Activated CD8-positive, alpha-beta memory T cell treated with anti-CD3 and anti-CD28 coated beads, Interleukin-2, amount 50 U/mL, for 4 hours (primary cell): ENCODE measurements at places on chromosomes 6 and 20.

GRCh38 chr6:35724059-35724458 is 12.8 kb upstream of the ARMC12 start:
- no peak for DNase-seq

- DNase-seq: no peak
These were observed 228.4 kb upstream of the JAG1 start for GRCh38 chr20:10902174-10902573.

- peak; percentile 27 for DNase-seq
These were observed 39.2 kb upstream of the TLDC2 start for GRCh38 chr20:36836591-36837269.

DNA sequence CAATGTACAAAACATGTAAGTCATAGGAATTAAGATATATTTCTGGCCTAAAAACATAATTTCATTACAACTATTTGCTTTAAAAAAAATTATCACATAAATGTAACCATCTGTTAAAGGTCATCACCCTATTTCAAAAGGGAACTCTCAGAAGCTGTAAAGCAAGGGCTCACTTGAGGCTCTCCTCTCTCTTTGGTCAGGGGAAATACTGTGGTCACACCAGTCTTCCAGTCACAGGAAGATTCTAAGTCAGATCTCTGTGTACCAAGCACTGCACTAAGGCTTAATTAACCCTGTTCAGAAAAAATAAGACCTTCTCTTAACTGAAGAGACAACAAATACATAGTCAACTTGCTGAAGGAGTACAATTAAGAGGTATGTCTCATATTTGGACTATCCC is 75.6 kb downstream of the MMS22L start:
- DNase-seq: no peak

GRCh38 chr20:55776176-55776575 is 229.1 kb downstream of the CBLN4 start:
- no peak for DNase-seq

GRCh38 chr6:71887006-71887743 is 825 bp downstream of the RIMS1 start:
- DNase-seq: no peak

- no peak for DNase-seq
These were observed 400.3 kb upstream of the SASH1 start for GRCh38 chr6:147942363-147942762.

DNA sequence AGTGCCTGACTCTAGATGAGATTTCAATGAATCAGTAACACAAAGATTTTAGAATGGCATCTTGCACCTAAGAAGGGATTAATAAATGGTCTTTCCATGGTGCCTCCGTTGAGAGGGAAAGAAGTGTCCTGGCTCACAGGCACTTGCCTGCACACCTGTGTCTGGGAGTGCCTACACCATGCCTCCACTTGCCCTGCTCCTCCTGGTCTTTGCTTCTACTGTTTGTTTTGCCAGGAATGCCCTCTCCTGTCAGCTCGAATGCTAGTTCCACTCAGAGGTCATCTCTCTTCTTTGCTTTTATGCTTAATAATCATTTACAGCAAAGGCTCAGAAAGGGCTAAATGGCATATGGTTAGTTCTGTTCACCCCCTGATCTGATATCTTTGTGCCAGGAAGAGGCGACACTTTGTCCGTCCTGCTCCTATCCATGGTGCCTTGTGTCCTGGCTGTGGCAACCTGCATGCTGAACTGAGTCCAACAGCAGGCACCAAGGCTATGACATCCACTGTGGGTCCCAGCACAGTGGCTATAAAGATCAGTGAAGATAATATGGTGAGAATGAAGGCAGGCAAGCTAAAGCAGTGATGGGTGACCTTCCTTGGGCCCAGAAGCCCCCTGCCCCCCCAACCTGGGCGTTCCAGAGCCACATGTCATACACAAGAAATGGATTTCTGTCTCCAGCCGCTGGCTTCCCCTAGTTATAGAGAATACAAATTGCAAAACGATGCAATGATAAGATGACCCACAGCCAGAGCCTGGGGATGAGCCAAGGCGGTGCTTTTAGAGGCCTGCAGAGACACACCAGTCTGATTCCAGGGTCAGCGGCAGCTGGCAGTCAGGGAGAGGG is 1.4 kb downstream of the C6orf132 start:
- no peak for DNase-seq

- no peak for DNase-seq
These were observed 208.1 kb downstream of the UST start for GRCh38 chr6:148954934-148955333.

DNA sequence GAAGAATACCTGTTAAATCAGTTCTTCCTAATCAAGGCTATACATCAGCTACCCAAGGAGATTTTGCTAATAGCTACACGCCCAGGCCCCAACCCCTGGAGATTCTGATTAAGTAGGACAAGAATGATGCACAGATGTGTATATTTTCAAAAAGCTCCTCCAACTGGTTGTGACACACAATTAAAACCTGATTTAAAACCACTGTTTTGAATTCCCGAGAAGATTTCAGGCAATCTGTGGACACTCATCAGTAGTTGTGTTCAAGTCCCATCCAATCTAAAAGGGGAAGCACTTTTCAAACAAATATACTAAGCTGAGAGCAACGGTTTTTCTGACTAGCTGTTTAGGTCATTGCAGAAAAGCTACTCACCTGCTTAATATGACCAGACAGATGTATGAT is 118.9 kb upstream of the NHSL1 start:
- DNase-seq: no peak

DNA sequence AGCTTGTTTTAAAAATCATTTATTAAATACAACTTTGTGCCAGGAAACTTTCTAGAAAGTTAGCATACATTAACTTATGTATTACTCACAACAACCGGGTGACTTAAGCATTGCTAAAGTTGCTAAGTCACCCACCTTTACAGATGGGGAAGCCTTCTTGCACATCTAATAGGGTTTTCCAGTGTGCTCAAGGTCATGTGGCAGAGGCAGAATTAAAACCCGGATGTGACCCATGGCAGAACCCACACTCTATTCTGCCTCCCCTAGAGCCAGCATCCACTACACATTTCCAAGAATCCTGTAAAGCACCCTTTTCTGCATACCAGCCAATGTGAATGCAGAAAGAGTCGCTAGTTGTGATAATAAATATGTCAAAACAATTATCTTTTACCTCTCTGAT is 13.4 kb downstream of the LINC00237 start:
- no peak for DNase-seq

DNA sequence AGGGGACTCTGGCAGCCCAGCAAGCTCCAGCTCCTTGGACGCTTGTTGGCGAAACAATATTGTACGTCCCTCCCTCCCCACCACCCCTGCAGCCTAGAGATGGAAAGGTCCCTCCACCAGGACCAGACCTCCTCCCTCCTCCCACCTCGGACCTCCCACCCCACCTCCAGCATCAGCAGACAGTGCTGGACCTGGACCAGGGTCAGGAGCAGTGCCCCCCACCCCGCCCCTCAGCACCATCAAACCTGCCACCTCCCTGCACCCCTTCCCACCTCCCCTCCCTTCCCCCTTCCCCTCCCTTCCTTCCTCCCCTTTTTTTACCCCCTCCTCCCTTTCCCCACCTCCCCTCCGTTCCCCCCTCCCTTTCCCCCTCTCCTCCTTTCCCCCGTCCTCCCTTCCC is 98.4 kb downstream of the TAF4 start:
- no peak for DNase-seq

- DNase-seq: no peak
These were observed 37.3 kb downstream of the EZR start for GRCh38 chr6:158781692-158782373.

GRCh38 chr6:163750431-163751031 is 336.0 kb downstream of the QKI start:
- no peak for DNase-seq

- DNase-seq: no peak
These were observed 18.8 kb downstream of the OR2A4 start for GRCh38 chr6:131682442-131682841.

DNA sequence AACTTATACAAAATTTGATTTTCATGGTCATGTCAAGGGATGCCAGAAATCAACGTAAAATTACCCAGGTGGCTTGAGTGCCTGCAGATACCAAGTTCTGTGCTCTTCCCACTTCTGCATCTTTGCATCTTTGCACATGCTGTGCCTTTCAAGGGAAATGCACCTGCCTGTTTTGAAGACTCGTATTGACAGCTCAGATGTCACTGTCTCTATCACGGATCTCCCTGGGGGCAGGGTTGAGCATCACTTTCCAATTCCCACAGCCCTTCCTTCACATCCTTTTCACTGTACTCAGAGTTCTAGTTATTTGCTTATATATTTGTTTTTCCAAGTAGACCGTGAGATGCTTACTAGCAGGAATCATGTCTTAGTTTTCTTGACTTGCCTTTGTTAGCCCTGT is 274.2 kb downstream of the CDH26 start:
- no peak for DNase-seq

DNA sequence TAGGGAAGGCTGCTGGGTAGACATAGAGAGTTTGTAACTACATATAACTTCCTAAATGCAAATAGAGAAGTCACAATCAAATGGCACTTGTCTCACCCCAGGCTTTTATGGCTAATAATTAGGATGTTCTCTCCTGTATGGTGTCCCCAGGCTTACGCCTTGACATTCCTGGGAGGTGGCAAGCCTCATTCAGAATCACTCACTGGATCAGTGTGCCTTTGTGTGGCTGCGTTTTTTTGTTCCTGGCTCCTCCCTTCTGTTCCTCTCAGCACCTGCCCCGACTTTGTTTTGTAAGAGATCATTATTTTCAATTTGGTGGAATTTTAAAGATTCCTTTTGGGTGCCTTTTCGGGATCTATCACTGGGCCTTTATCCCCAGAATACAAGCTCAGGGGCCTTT is 5.7 kb downstream of the LAMP5 start:
- no peak for DNase-seq

- DNase-seq: no peak
These were observed 1.9 kb downstream of the BAG2 start for GRCh38 chr6:57173886-57174510.

GRCh38 chr6:56821005-56821432 is 133.9 kb upstream of the BEND6 start:
- DNase-seq: no peak

DNA sequence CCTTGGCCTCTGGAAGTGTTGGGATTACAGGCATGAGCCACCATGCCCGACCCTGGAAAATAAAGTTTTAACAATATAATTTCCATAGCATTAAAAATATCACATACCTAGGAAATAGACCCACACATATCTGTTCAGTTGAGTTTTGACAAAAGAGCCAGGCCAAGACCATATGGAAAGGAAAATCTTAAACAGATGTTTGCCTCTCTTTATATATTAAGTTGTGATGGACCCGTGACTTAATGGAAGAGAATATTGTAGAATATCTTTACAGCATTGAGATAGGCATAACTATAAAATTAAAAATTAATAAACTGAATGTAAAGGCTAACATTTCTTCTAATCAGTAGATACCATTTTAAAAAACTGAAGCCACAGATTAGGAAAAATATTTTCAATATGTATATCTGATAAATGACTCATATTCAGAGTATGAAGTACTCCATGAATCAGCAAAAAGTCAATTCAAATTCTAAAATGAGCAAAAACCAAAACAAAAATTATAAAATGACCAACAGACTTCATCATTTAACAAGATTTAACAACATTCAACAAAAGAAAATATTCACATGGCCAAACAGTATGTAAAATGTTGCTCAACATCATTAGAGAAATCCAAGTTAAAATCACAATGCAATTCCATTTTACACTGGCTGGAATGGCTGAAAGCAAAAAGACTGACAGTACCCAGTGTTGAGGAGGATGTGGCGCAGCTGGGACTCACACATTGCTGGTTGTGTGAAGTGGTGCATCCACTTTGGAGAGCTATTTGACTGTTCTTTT is 43.3 kb downstream of the GTF2H5 start:
- no peak for DNase-seq

DNA sequence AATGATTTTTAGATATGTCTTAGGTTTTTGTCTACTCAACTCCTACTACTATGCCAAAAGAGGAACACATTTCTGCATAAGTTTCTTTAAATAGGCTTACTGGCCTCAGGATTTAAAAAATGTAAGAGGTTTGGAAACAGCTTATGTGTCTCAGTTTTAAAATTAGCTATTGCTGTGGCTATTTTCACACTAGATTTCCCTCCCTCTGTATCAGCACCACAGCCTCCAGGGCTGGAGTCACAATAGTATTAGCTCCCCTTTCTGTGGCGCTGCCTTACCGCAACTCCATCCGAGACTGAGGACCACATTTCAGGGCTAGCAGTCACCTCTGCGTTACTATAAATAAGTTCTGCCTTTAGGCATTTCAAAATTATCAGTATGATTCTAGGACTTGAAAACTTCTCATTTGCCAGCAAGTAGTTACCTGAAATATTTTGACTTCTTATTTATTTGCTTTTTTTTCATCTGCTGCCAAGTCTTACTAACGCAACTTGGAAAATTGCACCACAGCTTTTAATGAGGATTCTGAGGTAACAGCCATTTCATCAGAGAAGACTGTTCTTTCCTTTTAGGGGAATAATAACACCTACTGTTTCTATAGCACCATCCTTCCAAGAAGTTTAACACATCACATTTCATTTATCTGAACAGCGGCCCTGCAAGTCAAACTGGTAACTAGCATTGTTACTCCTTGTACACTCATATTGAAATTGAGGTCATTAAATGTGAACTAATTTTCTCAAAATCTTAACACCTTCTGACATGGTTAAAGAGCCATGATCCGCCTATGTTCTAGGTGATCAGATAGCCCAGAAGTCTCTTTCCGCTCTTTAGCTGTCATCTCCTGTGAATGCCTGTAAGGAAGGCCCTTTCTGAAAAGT is 105.9 kb downstream of the GJA10 start:
- DNase-seq: no peak

DNA sequence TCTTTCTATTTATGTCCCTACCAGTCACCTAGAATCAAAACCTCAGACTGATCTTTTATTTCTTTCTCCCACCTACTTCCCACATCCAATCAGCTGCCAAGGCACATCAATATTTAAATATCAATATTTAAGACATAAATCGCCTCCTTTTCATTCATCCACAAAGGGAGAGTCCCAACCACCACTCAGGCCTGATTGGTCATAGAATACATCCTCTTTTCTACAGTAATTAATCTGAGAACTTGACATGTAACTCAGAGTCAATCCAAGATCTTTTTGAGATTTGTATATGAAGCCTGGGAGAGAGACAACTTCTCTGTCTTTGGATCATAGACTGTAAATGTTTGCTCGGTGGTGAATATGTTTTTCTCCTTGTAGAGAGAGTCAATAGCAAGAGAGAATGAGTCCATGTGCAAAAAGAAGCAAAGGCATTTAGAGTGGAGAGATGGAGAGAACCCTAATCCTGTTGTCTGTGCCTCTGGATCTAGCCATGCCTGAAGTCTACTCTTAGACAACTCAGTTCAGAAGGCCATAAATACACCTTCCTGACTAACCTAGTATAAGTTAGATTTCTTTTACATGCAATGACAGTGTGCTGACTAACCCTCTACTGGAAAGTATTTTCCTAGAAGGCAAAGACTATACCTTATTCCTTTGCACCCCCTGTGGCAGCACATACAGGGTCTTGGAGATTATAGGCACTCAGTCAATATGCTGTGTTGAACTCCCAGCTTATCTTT is 12.1 kb upstream of the NEDD9 start:
- DNase-seq: no peak
